Stimulated activated CD8-positive, alpha-beta memory T cell treated with anti-CD3 and anti-CD28 coated beads, Interleukin-4, amount 100 ng/mL, for 1 hour (primary cell): ENCODE measurements at places on chromosomes 1 and 21.
A peak's percentile ranks its signal among the peaks of the same experiment; 100 is the strongest.

DNA sequence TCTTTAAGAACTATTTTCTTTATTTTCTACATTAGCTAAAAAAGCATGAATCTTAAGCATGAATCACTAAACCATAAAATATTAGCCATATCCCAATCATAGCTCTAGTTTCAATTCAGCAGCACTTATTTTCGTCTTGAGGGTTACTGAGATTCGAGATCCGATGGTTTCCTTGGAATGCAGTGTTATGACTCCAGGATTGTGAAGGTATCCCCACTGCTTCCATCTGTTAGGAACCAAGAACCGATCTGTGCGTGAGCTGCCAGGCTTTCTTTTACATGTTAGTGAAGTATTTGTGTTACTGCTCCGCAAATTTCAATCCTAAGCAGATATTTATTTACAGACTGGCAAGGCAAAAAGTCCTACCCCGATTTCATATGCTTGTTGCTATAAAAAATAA is 18.8 kb downstream of the TNFRSF9 start:
- DNase-seq, result no peak

- no peak for DNase-seq
Observed at GRCh38 chr1:15616373-15617172, 685 bp upstream of the DDI2 start.

- no peak for DNase-seq
Observed at GRCh38 chr1:211750599-211750998, 75.2 kb upstream of the NEK2 start.

GRCh38 chr1:41587791-41588190 is 103.3 kb upstream of the EDN2 start:
- no peak for DNase-seq

- DNase-seq, result no peak
Observed at GRCh38 chr1:180501865-180502360, 464 bp downstream of the ACBD6 start.

DNA sequence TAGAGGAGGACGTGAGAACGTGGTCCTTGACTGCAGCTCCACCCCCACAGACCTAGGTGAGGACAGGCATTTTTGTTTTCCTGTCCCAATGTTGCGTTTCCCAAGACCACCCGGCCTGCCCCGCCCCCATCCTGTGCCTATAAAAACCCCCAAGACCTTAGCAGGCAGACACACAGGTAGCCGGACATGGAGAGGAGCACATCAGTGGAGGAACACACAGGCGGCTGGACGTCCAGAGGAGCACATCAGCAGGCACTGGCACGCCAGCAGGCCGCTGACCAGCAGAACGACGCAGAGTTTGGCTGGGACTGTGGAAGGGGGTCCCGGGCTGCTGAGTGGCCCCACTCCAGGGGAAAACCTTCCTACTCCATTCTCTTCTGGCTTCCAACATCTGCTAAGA is 12.7 kb upstream of the HMGCL start:
- DNase-seq, result no peak

GRCh38 chr1:119711804-119712341 is at the start of gene PHGDH:
Gene PHGDH, plus strand, starts transcription at chr1:119711934. Its CDS starts 89 bp downstream, at chr1:119712023.
- peak; percentile 6 for DNase-seq
